ENCODE measurements at places on chromosomes 4 and X. TPM values are rescaled to one million over a fixed set of nuclear protein-coding genes. Genes with fewer than 3 reads are reported as not detected.

The ATP8A1 gene
- total RNA-seq = 52.3 TPM

DNA sequence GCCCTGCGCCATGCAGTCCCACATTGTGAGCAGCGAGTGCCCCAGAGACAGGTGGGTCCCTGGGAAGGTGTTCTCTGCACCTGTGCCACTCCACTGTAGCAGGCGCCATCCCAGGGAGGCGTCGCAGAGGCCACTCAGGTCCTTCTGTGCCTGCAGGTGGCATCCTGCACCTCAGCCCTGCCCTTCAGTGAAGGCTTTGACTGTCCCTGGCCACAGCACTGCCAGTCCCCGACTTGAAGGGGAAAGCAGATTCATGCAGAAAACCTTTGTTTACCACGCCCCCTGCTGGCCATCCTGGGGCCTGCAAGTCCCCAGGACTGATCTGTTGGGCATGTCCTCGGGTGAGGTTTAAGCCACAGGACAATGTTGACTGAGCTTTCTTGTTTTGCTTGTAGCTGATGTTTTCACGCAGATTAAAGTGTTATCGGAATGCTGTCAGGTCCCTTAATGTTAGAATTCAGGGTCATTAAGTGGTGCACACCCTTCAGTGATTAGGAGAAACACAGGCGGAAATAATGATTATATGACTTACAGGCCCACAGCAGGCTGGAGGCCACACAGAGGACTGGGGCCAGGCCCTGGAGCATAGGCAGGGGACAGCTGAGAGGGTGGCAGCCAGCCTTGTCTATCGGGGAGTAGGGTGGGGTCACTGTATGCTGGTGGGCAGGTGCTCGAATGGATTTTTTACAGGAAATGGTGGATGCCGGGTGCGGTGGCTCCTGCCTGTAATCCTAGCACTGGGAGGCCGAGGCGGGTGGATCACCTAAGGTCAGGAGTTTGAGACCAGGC is 5.0 kb downstream of the TACC3 start:
- peaks cover 87% of the 10 kb centered on the region for H3K4me1 ChIP-seq
- H3K27me3 ChIP-seq = no peaks in the 10 kb centered on the region
- peaks cover 75% of the 10 kb centered on the region for H3K36me3 ChIP-seq
- DNase-seq = peak; percentile 97

GRCh38 chrX:68647156-68647957 is at the start of gene STARD8:
STARD8 (plus strand) TSS chrX:68647666; CDS start chrX:68647883, 217 bp downstream.
- no peaks in the 10 kb centered on the region for H3K4me1 ChIP-seq
- peaks cover 6% of the 10 kb centered on the region for H3K27me3 ChIP-seq
- no peak within 1 kb of the TSS for H3K27ac ChIP-seq
- H3K4me3 ChIP-seq = no peak within 1 kb of the TSS
- no peak for DNase-seq

The CDKL5 gene
- total RNA-seq = 10.6 TPM

DNA sequence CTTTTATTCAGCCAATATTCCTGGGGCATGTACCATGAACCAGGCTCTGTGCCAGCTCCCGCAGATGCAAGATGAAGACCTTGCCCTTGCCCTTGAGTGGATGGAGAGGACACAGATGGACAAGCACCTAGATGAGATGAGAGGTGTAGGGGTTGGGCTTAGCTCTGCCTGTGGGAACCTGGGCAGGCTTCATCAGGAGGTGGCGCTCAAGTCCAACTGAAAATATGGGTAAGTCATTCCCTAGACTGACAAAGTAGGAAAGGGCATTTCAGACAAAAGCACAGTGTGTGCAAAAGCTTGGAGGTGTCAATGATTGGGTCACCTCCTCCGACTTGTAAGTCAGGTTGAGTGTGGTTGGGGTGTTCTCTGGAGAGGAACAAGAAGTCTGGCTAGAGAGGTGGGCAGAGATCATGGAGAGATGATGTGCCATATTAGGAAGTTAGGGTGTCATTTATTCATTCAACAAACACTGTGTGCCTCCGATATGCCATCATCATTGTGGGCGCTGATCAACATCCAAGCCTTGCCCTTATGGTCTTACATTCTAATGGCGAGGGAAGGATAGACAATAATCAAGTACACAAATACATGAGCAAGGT is 64.6 kb downstream of the ANAPC4 start:
- no peak for DNase-seq
- H3K27ac ChIP-seq = no peak overlapping the region
- H3K36me3 ChIP-seq = no peaks in the 10 kb centered on the region
- H3K4me1 ChIP-seq = no peaks in the 10 kb centered on the region

GRCh38 chr4:111992351-111993168 is 152.7 kb upstream of the FAM241A start:
- no peak overlapping the region for H3K27ac ChIP-seq
- H3K4me3 ChIP-seq = no peak overlapping the region
- no peak for DNase-seq
- H3K36me3 ChIP-seq = no peaks in the 10 kb centered on the region

DNA sequence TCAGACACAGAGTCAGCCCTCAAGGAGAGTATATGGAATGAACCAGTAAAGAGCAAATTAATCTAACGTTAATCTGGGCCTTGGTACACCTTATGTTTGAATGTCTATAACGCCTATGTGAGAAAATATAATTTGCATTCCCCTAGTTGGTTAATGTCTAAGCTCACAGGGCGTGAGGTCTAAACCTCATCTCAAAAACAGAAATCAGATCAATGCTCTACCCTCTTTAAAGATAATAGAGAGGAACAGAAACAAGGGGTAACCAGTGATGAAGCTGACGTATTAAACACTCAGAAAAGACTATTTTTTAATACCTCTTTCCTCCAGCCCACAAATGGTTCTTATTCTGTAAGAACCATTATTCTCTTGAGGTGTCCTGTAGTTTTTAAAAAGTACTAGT is 369.2 kb upstream of the NOCT start:
- DNase-seq = no peak
- no peaks in the 10 kb centered on the region for H3K27me3 ChIP-seq
- no peaks in the 10 kb centered on the region for H3K4me1 ChIP-seq
- H3K4me3 ChIP-seq = no peak overlapping the region
- no peaks in the 10 kb centered on the region for H3K36me3 ChIP-seq

The GPM6B gene
- 65.2 TPM for total RNA-seq

- H3K4me3 ChIP-seq = no peak overlapping the region
- no peak overlapping the region for H3K27ac ChIP-seq
- DNase-seq = peak; percentile 93
- no peaks in the 10 kb centered on the region for H3K27me3 ChIP-seq
Observed at GRCh38 chrX:9342561-9343051, 122.3 kb upstream of the TBL1X start.

DNA sequence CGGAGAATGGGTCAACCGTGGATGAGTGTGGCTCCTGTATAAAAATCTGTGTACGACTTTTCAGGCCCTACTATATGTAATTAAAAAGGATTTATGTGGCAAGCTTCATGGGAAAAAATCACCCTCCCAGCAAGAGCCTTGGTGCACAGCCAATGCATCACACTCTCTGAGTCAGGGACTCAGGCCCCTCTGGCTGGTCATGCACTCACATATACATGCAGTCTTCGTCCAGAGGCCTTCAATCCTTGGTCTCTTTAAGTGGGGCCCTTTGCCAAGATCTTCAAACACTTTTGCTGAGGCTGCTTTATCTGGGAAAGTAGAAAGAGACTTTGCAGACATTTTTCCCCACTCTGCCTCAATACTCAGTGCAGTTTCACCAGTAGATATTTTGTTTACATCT is 311.4 kb upstream of the FSTL5 start:
- H3K27ac ChIP-seq = no peak overlapping the region
- no peaks in the 10 kb centered on the region for H3K4me1 ChIP-seq
- no peaks in the 10 kb centered on the region for H3K27me3 ChIP-seq
- no peak for DNase-seq
- no peaks in the 10 kb centered on the region for H3K36me3 ChIP-seq

GRCh38 chrX:140815868-140816267 is 106.3 kb downstream of the LINC00632 start:
- no peak for DNase-seq
- H3K27me3 ChIP-seq = no peaks in the 10 kb centered on the region
- H3K4me1 ChIP-seq = no peaks in the 10 kb centered on the region

The TIGD4 gene
- total RNA-seq = 0.68 TPM

DNA sequence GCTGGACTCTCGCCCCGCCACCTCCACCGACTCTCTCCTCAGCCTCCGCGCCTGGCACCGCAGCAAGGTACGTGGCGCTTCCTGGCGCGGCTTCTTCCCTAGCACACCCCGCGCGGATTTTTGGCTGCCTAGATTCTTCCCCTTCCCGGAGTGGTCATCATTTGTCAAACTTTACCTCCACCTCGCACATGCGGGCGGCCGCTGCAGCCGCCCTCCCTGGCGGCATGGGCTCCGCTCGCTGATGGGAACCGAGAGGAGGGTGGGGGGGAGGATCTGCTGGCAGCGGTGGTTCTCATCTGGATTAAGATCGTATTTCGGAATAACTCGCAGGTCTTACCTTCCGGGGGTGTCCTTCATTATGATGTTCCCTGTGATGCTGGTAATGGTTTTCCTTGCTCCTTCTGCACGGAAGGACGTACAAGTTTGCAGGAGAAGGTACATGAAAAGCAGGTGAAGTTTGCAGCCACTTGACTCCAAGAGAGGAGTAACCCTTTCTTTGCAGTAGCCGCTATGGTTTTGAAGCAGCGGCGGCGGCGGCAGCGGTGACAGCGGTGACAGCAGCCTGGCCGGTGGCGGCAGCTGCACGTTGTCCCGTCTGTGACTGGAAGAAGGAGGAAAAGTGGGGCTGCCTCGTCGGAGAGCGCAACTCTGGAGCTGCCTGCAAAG is 2183.9 kb upstream of the TENM3 start:
- H3K27ac ChIP-seq = no peak overlapping the region
- peaks cover 16% of the 10 kb centered on the region for H3K4me1 ChIP-seq
- no peaks in the 10 kb centered on the region for H3K36me3 ChIP-seq
- H3K27me3 ChIP-seq = peaks cover 57% of the 10 kb centered on the region

The DNAAF6 gene
- total RNA-seq = not detected

GRCh38 chr4:62627671-62628070 is 1427.5 kb downstream of the ADGRL3 start:
- no peak overlapping the region for H3K4me3 ChIP-seq
- DNase-seq = no peak
- H3K27ac ChIP-seq = no peak overlapping the region
- no peaks in the 10 kb centered on the region for H3K27me3 ChIP-seq
- H3K36me3 ChIP-seq = no peaks in the 10 kb centered on the region

The CT47B1 gene
- not detected for total RNA-seq

The EVC2 gene
- total RNA-seq = 4.4 TPM

DNA sequence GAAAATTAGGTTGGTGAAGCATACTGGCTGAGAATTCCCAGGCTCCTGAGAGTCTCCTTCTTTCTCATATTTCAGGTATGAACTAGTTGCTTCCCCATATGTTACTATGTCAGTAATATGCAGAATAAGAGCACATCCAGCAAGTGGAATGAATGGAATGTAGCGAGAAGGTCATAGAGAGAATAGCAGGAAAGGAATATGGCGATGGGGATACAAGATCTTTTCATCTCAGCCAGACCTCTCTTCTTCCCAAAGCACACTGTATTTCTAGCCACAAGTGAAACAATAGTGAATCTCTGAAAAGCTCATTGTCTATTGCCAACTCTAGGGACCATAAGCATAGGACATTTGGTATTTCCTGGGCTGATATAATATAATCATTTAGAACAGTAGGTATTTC is 54.6 kb upstream of the MMAA start:
- H3K4me1 ChIP-seq = no peaks in the 10 kb centered on the region
- H3K4me3 ChIP-seq = no peak overlapping the region
- no peak overlapping the region for H3K27ac ChIP-seq
- DNase-seq = no peak
- H3K27me3 ChIP-seq = no peaks in the 10 kb centered on the region

DNA sequence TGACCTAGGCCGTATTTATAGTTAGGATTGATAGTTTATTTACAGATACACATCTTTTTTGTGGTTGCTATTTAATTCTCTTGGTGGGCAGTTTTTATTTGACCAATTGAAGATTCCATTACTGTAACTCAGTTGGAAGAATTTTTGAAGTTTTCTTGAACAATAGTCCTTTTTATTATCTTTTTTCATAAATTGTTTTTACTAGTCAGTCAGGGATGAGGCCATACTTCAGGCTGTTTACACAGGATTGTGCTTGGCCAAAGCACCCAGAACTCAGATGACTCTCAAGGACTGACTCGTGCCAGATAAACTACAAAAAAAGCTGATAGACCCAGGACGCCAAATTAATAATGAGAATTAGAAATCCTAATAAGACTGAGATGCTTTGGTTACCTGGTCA is 7.0 kb downstream of the HERC3 start:
- H3K4me3 ChIP-seq = no peak overlapping the region
- peaks cover 66% of the 10 kb centered on the region for H3K36me3 ChIP-seq
- no peaks in the 10 kb centered on the region for H3K27me3 ChIP-seq
- no peak for DNase-seq
- no peak overlapping the region for H3K27ac ChIP-seq
- H3K4me1 ChIP-seq = peaks cover 34% of the 10 kb centered on the region

DNA sequence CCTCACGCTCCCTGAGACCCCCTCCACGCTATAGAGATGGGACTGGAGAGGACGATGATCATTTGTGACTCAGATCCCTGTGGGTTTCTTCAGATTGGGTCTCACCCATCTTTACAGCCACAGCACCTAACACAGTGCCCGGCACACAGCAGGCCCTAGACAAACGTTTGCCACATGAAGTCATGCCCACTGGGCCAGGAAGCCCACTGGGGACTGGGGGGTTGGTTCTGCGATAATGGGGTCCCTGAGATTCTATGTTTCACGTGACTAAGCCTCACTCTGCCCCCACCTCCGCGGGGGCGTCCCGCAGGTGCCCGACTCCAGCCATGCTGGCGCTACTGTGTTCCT is 3.8 kb downstream of the SOD3 start:
- no peaks in the 10 kb centered on the region for H3K27me3 ChIP-seq
- H3K4me3 ChIP-seq = no peak overlapping the region
- DNase-seq = no peak
- H3K27ac ChIP-seq = no peak overlapping the region
- no peaks in the 10 kb centered on the region for H3K36me3 ChIP-seq

- no peak overlapping the region for H3K27ac ChIP-seq
- H3K4me3 ChIP-seq = no peak overlapping the region
- H3K36me3 ChIP-seq = no peaks in the 10 kb centered on the region
Observed at GRCh38 chr4:182752158-182752910, 164.9 kb downstream of the DCTD start.

- no peak overlapping the region for H3K4me3 ChIP-seq
- H3K4me1 ChIP-seq = no peaks in the 10 kb centered on the region
- no peak for DNase-seq
- H3K27me3 ChIP-seq = no peaks in the 10 kb centered on the region
Observed at GRCh38 chr4:169765835-169766234, 8.1 kb upstream of the HPF1 start.

DNA sequence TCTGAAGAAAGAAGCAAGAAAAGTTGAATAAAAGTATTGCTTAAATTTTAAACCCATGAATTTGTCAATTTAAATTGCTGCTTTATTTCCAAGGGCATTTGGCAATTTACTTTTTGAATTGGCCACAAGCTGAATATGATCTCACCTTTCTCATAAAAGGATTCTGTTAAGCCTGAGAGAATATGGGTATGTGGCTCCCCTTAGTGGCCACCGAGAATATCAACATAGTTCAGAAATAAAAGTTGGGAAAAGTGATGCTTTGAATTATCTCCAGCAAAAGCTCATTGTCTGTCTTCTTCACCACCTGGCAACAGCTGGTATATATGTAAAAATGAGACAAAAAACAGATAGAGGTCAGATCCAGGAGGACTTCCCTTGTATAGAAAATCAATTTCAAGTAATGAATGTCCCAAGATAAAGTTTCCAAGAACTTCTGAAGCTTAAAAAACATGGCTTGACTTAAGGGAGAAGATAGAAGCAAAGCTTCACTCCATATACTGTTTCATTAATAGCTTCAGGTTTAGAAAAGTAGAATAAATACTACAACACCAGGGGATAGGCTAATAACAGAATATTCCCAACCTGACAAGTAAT is 290.7 kb upstream of the FAM241A start:
- no peak for DNase-seq
- no peak overlapping the region for H3K4me3 ChIP-seq
- H3K27ac ChIP-seq = no peak overlapping the region
- no peaks in the 10 kb centered on the region for H3K27me3 ChIP-seq
- H3K4me1 ChIP-seq = no peaks in the 10 kb centered on the region
- H3K36me3 ChIP-seq = no peaks in the 10 kb centered on the region

The ERCC6L gene
- total RNA-seq = 1.2 TPM

All from spleen (tissue), 13 donors.